ENCODE measurements at places on chromosomes 4 and X. TPM values are rescaled to one million over a fixed set of nuclear protein-coding genes. Genes with fewer than 3 reads are reported as not detected.

Gene RBM46
- not detected for total RNA-seq

Gene GAGE12J
- total RNA-seq, result not detected

Gene DLG3
- 14.2 TPM for total RNA-seq

Gene RAB39B
- 8.7 TPM for total RNA-seq

Gene PABPC4L
- total RNA-seq, result not detected

Gene MAGEA8
- total RNA-seq, result not detected

Gene CC2D2A
- not detected for total RNA-seq

Gene AR
- 0.48 TPM for total RNA-seq
